SHP77 treated with DMSO at 0.1 percent for 48 hours (cell line): ENCODE measurements at places on chromosomes 2 and 18.

- no peak for DNase-seq
Observed at GRCh38 chr2:27271631-27272340, 3.4 kb upstream of the DNAJC5G start.

DNA sequence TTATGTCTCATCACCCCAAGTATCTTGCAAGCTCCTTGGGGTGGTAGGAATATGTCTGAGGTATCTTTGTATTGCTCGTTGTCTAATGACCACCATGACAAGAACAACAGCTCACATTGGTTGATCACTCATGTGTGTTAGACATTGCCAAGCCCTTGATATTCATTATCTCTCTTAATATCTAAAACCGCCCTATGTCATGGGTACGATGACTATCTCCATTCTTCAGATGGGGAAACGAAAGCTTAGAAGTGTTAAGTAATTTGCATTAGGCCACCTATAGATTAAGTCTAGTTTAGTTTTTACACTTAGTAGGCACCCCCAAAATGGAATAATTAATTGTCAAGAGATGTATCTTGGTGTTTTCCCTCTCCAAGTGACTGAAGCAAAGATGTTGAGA, 57.0 kb downstream of the ICOS start:
- DNase-seq = no peak

DNA sequence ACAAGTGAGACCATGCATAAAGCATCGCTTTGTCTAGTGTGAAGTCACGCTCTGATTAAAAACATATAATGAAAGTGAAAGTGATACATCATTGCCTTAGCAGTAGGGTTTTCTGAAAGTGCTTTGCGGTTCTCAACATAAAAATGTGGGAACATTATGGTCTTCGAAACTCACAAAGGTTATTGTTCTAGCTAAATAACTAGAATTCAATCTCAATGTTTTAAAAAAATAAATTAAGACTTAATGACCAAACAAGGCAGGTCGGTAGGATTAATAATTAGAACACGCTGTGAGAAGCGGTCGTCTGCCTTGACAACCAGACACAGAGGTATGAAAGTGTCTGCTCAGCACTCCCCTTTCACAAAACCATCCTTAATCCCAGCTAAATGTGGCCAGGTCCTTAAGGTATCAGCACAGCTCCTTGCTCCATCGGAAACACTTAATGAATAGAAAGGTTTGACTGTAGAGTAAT, 42.2 kb downstream of the KLHL14 start:
- DNase-seq = peak; percentile 13

DNA sequence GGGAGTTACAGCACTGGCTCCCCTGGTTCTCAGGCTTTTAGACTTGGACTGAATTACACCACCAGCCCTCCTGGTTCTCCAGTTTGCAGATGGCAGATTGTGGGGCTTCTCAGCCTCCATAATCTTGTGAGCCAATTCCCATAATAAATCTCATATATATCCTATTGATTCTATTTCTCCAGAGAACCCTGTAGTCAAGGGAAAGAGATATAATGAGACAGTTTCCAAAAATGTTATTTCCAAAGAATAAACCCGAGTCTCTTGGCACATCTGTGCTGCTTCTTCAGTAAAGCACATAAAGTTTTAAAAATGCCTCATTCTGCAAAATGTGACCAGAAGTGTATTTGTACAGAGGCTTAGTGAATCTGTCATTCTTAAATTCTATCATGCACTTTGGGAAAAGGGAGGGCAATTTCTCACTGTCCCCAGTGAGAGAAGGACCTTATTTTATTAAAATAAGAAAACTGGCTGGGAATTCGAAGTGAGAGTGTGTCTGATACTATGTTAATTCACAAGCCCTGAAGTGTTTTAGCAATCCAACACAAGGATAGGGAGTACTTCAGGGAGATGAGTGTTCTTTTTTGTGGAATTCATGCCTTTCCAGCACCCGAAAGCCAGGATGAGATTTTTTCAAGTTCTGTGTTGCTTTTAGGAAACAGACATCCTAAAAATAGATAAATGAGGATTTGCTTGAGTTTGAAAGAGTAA, 282.4 kb upstream of the CHAC2 start:
- DNase-seq = no peak

DNA sequence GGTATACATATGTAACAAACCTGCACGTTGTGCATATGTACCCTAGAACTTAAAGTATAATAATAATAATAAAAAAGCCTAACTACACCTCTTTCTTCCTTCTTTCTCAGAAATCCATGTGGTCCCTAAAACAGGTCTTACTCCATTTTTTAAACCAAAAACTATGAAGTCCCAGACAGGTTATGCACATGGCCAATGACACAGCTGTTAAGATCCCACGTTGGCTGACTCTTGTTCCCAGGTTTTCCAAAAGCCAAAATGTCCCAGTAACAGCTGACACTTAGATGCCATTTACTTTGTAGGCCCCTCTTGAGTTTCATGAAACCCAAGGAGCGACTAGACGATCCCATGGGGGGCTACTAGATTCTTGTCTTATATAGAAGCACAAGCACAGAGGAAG, 97.0 kb downstream of the KCNF1 start:
- DNase-seq = no peak

DNA sequence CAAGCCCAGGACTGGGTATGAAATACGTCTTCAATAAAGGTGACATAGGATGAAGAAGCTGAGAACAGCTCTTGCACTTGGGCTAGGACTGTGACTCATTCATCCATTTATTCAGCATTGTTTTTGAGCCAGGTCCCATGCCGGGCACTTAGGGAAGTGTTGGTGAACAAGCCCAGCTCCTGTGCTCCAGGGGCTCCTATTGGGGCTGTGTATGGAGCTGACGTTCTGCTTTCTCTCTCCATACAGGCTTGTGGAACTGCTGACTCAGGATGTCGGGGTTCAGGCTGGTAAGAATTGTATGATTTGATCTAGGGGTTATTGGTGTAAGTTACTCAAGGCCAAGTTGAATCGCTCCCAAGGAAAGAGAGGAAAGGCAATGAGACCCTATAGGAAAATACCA, 24.0 kb downstream of the MYO7B start:
- DNase-seq = no peak

DNA sequence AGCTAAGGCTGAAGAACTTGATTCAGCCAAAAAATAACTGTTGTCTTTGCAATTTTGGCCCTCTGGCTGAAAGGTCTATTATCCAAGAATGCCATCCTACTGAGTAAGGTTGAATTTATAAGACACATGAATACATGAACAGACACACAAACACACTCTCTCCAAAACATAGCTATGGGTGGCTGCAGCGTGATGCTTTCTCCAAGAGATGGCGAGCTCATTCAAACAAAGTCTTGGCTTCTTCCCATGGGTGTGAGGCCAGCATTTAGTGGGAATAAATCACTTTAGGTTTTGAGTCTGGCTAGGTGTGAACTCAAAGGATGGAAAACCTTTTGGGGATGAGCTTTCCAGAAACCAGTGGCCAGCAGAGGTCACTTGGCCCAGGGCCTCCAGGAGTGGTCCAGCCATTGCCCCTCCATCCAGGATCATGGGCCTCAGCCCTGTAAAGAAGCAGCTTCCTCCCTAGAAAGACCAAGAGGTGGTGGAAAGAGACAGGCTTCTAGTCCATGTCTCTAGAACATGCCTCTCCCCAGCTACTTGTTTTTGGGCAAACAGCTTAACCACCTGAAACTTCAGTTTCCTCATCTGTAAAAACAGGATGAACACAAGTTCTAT, 11.0 kb upstream of the OSR1 start:
- DNase-seq = no peak

GRCh38 chr18:72826736-72827135, 41.1 kb downstream of the NETO1 start:
- DNase-seq = no peak

DNA sequence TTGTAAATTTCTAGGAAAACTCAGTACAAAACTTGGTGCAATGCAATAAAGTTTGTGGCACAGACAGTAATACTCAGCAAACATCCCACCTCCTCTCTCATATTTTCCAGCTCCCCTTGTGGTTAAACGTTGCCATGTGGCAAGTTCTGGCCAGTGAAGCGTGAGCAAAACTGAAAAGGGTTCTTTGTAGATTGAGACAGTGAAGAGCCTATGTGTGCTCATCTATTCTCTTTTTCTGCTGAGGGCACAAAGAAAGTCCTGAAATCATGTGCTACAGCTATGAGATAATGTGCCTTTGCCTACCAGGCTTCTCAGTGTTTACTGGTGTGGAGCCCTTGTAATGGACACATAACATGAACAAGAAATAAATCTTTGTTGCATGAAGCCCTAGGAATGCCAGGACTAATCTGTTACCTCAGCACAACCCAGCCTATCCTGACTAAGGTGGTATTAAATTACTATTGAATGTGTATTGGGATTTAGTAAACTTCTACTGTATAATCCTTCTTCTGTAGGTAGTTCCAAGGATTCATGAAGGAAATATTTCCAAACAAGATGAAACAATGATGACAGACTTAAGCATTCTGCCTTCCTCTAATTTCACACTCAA, 13.0 kb upstream of the TYMS start:
- DNase-seq = no peak

DNA sequence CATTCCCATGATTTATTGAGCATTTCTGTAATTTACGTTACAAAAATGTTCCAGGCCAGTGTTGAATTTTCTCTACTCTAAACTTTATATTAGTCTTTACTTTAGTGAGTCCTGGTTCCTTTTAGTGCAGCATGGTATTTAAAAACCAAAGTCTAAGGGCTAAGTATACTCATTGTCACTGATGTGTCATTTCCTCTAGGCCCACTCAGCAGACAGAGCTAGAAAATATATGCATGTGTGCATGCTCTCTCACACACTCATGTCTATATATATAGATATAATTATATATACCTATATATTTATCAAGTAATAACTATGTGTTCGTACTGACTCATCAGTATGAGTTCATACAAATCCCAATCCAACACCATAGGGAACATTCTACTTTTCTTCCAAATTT, 132.5 kb upstream of the SLC8A1 start:
- DNase-seq = no peak

GRCh38 chr2:147756069-147756468, 88.8 kb upstream of the ACVR2A start:
- no peak for DNase-seq

- no peak for DNase-seq
Observed at GRCh38 chr2:6978991-6979390, 61.8 kb downstream of the RNF144A start.

DNA sequence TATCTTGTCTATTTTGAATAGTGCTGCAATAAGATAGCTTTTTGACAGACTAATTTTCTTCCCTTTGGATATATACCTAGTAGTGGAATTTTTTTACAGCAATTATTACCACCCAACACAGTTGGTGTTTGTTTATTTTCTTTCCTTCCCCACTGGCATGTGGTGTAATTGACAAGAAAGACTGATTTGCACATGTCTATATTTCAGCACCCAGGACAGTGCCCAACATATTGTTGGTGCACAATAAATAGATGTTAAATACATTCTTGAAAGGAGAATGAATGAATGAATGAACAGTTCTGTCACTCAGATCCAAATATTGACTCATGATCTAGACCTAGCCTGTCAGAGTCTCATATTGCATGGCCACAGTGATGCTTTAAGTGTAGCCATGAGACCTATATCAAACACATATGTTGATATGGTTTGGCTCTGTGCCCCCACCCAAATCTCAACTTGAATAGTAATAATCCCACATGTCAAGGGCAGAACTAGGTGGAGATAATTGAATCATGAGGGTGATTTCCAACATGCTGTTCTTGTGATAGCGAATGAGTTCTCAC, 538.2 kb downstream of the NYAP2 start:
- no peak for DNase-seq

GRCh38 chr2:215396595-215397313, 39.1 kb downstream of the FN1 start:
- DNase-seq = no peak
